Tracheal epithelial cell (primary cell): ENCODE measurements at places on chromosomes 16 and 17. TPM values are rescaled to one million over a fixed set of nuclear protein-coding genes. Genes with fewer than 3 reads are reported as not detected.

HOXB2 gene
- total RNA-seq: 1.5 and 2.9 TPM in 2 replicates

PDILT gene
- not detected in 2 replicates for total RNA-seq

EXOC3L1 gene
- total RNA-seq: not detected in 2 replicates

NTN1 gene
- 0.21 and 4.6 TPM in 2 replicates for total RNA-seq

ABI3 gene
- not detected in 2 replicates for total RNA-seq

AIPL1 gene
- not detected in 2 replicates for total RNA-seq

HEATR9 gene
- total RNA-seq: not detected in 2 replicates

COPZ2 gene
- total RNA-seq: 4.8 and 9.8 TPM in 2 replicates

CTRL gene
- 0.24 TPM in 1 of 2 replicates, not detected in the other for total RNA-seq

KRT39 gene
- total RNA-seq: not detected in 2 replicates

SAMD14 gene
- 0.21 and 0.24 TPM in 2 replicates for total RNA-seq

TMC8 gene
- 0.21 and 0.48 TPM in 2 replicates for total RNA-seq

NKD1 gene
- total RNA-seq: under 0.01 and 0.43 TPM in 2 replicates

CDRT15 gene
- total RNA-seq: not detected in 2 replicates

PIRT gene
- total RNA-seq: not detected in 2 replicates

PRSS27 gene
- under 0.01 and 0.96 TPM in 2 replicates for total RNA-seq

OR3A3 gene
- not detected in 2 replicates for total RNA-seq

NPB gene
- total RNA-seq: 1.9 and 2.6 TPM in 2 replicates

UBB gene
- total RNA-seq: 939 and 1,454 TPM in 2 replicates

C16orf74 gene
- total RNA-seq: 100 and 109 TPM in 2 replicates

OR3A2 gene
- total RNA-seq: not detected in 2 replicates

BLMH gene
- total RNA-seq: 13.3 and 14.5 TPM in 2 replicates

SLFN12L gene
- not detected in 2 replicates for total RNA-seq

SRCIN1 gene
- 0.24 and 1.7 TPM in 2 replicates for total RNA-seq

TMEM235 gene
- total RNA-seq: not detected in 2 replicates
